ENCODE measurements at places on chromosomes 2 and 18.

GRCh38 chr2:61959381-61960293, 54.2 kb downstream of the COMMD1 start:
- DNase-seq, result no peak

DNA sequence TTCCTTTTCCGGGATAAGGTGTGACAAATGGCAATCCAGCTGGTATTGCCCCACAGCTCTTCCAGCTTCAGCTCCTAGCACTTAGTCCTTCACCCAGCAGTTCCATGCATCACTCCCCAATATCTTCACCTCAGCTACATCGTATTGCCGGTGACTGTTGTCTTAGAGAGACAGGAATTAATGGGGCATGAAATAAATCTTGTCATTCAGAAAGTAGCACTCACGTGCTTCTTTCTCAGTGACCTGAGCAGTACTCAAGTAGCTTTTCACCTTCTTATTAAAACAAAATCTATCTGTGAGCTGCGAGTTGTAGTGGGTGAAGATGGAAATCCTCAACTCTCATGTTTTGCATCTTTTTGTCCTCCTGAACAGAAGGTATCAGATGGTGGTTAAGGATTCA, 72.8 kb downstream of the PTH2R start:
- DNase-seq, result no peak

GRCh38 chr18:3246635-3247239, 864 bp upstream of the MYL12A start:
- DNase-seq, result no peak

- DNase-seq, result no peak
These were observed 24.1 kb downstream of the PRKD3 start for GRCh38 chr2:37300578-37300977.

DNA sequence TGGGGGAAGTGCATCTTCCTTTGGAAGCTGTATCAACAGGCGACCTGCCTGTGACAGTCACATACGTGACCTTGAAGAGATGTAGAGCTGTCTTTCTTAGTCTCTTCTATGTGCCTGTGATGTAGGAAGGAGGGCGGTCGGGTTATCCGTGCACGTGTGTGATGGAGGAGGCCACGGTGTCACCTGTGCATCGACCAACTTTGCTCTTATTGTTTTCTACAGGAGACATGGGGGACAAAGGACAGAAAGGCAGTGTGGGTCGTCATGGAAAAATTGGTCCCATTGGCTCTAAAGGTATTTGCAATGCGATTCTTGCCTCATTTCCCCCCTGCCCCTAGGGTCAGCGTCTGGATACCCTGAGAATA, 20.7 kb upstream of the ALLC start:
- DNase-seq, result no peak

DNA sequence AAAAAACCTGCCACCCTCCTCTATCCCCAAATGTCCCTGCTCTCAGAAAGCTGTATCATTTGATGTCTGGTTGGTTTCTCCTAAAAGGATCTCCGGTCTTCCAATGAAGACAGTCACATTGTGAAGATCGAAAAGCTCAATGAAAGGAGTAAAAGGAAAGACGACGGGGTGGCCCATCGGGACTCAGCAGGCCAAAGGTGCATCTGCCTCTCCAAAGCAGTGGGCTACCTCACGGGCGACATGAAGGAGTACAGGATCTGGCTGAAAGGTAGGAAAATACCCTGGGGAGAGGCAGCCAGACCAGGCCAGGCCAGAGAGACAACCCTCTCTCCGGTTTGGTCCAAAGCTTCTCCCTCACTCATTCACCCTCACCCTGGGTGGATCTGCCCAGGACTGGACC, 10.3 kb downstream of the SLC14A2 start:
- no peak for DNase-seq

DNA sequence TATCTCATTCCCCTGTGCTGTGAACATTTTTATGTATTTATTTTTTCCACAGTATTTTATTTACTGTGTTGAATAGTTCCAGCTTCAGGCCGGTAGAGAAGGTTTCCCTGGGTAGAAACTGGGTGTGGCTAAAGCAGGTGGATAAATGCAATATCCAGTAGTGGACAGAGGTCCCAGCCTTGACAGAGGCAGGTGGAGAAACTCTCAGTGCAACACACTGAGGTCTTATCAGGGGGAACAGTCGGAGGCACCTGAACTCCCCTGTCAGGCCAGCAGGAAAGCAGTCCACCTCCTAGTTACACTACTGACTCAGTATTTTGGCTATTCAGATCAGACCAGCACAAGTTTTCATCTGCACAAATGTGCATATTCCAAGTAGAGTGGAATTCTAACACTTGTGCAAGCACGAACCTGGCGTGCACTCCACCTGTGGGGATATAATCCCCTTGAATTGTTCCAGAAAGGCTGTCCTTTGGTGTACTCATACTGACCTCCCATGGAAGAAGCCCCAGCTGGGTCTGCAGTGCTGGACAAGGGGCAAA, 103.3 kb downstream of the GULP1 start:
- DNase-seq, result no peak

DNA sequence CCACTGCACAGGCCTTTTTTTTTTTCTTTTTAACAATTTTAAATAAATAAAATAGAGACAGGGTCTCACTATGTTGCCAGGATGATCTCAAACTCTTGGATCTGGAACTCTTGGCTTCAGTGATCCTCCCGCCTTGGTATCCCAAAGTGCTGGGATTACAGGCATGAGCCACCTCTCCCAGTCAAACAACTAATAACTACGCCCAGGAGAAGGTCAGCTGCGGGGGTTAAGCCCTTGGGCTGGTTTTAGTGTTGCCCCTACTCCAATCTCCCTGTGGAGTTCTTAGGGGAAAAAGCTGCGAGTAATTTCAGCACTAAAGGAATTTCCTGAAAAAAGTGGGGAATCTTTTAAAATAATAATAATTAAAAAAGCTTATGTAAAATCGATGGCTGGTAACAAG, 96.4 kb upstream of the XPO1 start:
- no peak for DNase-seq

DNA sequence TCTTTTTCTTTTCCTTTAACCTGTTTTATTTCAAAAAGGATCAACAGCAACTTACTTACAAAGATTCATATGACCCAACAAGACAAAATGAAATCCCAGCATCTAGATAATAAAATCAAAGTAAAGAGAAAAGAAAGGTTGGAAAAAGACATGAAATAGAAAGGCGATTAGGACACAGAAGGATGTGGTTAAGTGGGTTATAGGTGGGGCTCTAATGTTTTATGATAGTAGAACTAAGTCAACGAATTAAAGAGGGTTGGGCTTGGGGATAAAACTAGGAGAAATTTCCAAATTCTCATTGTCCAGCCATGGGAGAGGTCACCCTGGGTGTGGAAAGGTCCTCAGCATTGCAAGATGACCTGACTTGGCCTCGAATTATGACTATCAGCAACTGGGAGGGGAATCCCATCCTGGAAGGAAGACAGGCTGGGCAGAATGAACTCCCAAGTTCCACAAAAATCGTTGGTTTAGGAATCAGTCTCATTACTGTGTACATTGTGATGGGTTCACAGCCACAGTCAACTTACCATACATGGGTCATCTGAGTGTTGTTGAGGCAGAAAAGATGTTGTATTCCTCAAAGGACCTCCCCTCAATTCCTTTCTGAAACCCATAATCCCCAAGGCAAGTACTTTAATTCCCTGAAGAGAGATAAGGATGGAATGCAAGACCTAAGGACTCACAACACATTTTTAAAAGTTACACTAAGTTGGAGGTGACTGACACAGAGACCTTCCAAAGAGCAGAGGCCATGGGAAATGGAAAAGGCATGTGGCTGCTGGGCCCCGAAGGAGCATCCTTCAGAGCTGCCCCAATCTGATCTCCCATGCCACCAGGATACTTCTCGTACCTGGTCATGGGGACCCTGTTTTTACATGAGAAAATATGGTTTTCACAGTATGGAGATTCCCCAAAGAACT, 167.6 kb downstream of the UXS1 start:
- DNase-seq, result no peak

- peak; percentile 28 for DNase-seq
These were observed 69.9 kb upstream of the DLX2 start for GRCh38 chr2:172172513-172173173.

DNA sequence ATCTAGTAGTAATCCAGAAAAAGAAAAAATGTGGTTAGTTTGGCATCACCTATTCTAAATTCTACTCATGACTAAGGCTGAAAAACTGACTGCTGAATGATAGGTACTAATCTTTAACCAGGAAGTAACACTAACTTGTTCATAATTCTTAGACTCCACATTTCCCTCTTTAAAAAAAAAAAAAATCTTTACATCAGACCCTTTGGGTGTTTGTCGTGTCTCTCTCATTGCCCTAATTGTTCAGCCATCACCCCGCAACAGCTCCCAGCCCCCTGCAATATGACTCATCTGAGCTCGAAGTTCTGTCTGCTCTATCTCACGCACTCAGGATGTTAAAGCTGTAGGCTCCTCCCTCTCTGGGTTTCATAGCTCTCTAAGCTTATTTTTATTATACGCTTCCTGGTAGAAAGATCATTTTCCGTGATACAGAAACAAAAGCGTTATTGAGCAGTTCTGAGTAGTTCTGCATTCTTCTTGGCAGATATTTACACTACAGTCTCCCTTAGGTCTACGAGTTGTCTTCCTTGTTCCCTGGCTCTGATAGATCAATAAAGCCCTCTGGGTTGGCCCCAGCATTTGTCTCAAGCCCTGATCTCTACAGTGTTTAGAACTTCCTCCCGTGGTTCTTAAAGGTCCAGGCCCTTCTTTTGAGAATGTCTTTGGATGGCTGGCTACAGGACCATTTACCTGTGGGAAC, 95.6 kb downstream of the TNFRSF11A start:
- DNase-seq, result peak; percentile 54

DNA sequence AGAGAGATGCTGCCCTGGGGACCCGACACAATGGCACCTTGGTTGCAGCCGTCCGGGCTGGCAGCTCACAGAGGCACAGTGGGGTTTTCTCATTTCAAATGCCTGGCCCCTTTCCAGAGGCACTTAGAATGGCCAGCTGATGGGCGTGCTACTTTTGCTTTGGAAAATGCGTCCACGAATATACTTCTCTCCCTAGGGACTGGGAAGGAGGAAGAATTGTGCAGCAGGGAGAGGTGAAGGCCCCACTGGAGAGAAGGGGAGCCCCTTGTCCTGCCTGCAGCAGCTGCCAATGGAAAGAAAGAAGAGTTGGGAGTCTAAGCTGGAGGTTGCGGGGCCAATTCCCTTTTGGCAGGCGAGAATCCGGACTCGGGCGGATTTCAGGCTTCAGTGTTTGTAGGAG, 1.1 kb upstream of the MAL start:
- DNase-seq, result no peak

- DNase-seq, result no peak
These were observed 24.4 kb downstream of the CXCR4 start for GRCh38 chr2:136093583-136093982.

DNA sequence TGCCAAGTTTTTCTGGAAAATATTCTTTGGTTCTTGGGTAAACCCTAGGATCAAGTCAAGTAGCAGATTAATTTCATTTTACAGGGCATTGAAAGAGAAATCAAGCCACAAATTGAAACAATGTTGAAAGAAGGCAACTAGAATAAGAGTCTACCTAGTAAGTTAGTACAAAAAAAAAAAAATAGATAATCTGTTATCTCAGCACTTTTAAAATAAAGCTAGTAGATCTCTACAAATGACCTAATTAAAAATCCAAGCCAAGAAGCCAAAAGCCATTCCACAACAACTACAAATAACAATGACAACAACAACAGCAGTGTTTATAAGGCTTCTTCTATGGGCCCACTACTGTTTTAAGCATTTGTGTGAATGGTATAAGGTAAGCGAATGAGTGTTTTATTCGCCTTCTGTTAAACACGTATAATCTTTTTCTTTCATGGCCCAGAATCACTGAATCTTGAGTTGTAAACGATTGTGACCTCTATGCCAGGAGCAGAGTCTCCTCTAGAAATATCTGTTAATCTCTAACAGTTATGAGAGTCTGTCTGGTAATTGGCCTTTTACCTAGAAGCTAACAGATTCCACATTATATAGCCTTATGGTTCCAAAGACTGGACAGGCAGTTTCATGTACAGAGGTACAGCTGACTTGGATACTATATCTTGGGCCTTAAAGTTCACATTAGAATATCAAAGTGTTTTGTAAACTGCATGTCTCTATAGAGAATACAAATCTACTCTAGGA, 28.6 kb upstream of the CUL3 start:
- no peak for DNase-seq

DNA sequence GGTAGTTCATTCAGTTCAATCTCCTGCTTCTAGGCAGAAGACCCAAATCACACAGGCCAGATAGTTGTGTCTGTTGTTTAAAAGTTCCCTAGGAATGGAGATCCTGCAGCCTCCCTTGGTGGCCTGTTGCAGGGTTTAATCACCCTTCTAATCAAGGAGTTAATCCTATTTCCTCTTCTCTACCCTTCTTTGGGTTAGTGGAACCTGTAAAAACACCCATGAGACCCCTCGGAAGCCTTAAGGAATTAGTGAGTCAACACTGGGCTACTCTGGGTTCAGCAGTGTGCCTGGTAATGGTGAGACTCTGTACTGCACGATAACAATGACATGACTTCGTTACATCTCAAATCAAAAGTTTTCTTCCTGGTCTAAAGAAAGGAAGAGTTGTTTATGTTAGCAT, 217.6 kb upstream of the NRP2 start:
- no peak for DNase-seq

- no peak for DNase-seq
These were observed 60.9 kb downstream of the AAK1 start for GRCh38 chr2:69582582-69583176.

DNA sequence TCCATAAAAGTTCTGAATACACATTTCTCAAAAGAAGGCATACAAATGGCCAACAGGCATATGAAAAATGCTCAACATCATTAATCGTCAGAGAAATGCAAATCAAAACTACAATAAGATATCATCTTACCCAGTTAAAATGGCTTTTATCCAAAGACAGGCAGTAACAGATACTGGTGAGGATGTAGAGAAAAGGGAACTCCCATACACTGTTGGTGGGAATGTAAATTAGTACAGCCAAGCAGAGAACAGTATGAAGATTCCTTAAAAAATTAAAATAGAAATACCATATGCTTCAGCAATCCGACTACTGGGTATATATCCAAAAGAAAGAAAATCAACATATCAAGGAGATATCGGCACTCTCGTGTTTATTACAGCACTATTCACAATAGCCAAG, 1312.5 kb downstream of the DSC3 start:
- no peak for DNase-seq

GRCh38 chr18:48728204-48728833, 189.5 kb downstream of the CTIF start:
- DNase-seq, result no peak

GRCh38 chr18:11251229-11251890, 102.0 kb upstream of the PIEZO2 start:
- no peak for DNase-seq

- DNase-seq, result no peak
These were observed 42.4 kb upstream of the MTIF2 start for GRCh38 chr2:55311444-55311870.

GRCh38 chr18:26771524-26771923, 94.0 kb downstream of the AQP4 start:
- no peak for DNase-seq
